Type B pancreatic cell (in vitro differentiated cells): ENCODE measurements at places on chromosomes 1 and 21. TPM values are rescaled to one million over a fixed set of nuclear protein-coding genes. Genes with fewer than 3 reads are reported as not detected.

- no peak for DNase-seq
Measured at GRCh38 chr1:241332987-241333386, 24.0 kb downstream of the RGS7 start.

DNA sequence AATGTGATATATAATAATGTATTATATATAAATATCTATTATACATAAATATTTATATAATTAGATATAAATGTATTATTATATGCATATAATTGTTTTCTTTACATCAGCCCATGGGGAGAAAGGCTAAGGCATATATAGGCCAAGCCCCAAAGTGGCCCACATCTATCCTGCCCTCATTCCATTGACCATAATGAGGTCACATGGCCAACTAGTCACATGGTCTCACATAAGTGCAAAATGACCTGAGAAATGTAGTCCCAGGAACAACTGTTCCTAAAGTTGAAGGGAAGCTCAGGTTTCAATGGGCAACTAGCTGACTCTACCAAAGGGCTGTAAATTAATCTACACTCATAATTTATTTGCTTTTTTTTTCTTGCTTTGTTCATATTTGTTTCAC is 14.5 kb upstream of the CCDC185 start:
- DNase-seq: no peak

GRCh38 chr1:225896937-225897549 is 8.1 kb upstream of the LEFTY1 start:
- no peak for DNase-seq

- DNase-seq: no peak
Measured at GRCh38 chr1:59123081-59123681, 173.7 kb upstream of the FGGY start.

LRRC8B gene
- total RNA-seq: 12.2 and 13.1 TPM in 2 replicates

KRTAP13-2 gene
- total RNA-seq: not detected in 2 replicates
